ENCODE measurements at places on chromosomes 4 and X.

- no peak for DNase-seq
Measured at GRCh38 chr4:2619459-2619858, 83.0 kb downstream of the FAM193A start.

DNA sequence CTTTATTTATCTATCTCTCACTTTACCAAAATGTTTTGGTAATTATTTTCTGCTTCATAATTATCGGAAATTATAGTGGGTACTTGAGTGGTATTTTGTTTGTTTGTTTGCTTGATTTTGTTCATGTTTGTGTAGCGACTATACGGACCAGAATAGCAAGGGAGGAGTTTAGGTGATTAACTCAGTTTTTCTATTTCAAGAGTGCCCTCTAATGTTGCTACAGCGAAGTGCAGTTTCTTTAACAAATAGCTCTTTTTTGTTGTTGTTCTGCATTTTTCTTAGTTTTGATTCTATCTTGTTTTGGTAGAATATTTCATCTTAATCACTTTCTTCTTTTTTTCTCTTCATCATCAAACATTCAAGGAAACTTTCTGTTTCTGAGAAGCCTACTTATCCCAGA, 40.8 kb upstream of the QRFPR start:
- DNase-seq, result peak; percentile 3

- no peak for DNase-seq
Measured at GRCh38 chr4:145799223-145799622, 119.3 kb downstream of the C4orf51 start.

DNA sequence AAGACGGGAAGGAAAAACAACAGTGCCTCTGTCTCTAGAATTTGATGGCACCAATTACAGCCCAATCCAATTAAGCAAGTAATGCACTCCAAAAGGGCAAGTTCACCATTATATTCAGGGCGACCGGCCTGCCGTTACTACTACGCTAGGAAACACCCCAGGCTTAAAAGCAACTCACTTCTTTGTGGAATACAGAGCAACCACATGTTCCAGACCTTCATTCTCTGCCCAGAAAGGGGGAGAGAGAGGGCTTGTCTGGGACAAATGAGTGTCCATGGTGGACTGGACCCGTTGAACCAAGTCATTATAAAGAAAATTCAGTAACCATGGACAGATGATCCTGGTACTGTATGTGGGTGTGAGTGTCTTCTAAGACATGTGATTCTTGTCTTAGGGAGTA, 1.6 kb downstream of the KDR start:
- DNase-seq, result no peak

DNA sequence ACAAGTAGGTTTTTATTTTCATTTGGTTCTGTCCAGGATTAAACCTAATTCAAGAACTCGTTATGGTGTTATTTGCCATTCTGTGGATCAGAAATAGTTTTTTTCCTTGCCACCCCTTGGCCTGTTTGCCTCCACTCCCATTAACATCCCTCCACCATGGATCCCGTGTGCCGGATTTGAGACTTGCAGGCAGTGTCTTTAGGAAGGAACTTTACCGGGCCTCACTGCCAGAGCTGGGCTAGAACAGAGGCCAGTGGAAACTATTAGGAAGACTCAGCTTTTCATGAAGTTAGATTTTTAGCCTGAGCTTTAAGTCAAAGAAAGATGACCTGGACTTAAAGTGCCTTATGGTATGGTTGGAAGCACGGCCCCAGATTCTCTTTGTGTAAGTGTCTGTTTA, 2.4 kb downstream of the KLHL2 start:
- DNase-seq, result no peak

DNA sequence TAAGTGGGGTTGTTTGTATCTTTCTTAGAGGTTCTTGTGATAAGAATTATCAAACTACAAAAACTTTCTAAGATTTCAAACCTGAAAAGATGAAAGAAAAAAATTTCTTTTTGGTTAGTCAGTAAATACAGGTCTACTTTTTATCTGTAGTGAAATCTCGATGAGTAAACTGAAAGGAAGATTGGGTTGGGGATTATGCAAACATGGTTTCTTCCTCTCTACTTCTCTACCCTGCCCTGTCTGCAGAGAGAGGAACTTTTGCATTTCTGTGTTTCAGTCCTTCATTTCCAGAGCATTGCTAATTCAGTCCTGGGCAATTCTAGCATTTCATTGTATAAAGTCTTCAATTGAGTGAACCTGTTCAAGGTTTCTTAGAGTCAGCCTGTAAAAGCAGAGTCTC, 51.6 kb upstream of the IL2 start:
- no peak for DNase-seq

DNA sequence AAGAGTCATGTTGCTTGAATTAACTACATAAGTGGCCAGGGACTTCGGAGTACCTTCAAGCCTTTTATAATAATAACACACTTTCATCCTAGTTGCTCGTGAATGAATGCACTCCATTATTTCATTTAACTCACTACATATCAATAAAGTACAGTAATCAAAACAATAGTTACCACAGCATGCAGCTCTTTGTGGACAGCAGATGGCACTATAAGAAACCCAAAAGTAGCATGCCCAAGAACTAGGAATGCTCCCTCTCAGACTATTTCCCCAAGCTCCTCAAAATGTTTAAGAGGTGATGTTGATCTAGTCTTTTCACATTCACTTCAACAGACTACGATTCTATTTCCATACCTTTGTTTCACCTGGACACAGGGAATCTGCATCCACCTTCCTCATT, 500.8 kb upstream of the DIAPH2 start:
- DNase-seq, result peak; percentile 0

GRCh38 chr4:97317671-97318070, 825.6 kb downstream of the STPG2 start:
- no peak for DNase-seq

DNA sequence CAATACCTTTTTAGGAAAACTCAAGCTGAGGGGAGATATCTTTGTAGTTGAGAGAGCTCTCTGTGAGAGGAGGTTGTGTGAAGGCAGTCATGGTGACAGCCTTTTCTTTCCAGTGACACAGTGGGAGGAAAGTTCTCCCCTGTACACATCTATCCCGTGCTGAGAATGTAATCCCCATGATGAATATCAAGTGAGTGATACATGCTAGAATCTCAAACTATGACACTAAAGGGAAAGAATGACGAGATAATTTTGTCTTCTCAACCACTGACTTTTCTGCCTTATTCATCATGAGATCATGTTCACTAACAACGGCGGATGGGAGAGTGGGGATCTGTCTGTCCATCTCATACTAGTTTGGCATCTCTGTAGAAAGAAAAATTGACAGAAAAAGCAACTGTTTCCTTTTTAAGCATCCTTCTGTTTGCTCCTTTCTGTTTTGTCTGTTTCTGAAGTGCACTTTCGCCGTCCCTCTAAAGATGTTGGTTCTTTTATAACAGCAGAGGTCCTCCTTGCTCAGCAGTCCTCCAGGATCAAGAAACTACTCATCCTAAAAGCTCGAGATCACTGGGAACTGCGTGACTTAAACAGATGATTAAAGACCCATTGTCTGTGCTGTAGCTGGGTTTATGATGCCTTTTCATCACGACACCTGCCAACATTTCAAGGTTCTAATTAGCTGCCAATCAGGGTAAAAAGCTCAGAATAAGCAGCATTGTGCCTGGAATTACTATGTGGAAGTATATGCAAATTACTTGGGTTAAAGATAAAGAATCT, 137.6 kb downstream of the DCK start:
- peak; percentile 50 for DNase-seq

GRCh38 chr4:174537634-174538033, 15.3 kb upstream of the HPGD start:
- no peak for DNase-seq

- DNase-seq, result no peak
Measured at GRCh38 chr4:79638735-79639134, 230.7 kb upstream of the GK2 start.

DNA sequence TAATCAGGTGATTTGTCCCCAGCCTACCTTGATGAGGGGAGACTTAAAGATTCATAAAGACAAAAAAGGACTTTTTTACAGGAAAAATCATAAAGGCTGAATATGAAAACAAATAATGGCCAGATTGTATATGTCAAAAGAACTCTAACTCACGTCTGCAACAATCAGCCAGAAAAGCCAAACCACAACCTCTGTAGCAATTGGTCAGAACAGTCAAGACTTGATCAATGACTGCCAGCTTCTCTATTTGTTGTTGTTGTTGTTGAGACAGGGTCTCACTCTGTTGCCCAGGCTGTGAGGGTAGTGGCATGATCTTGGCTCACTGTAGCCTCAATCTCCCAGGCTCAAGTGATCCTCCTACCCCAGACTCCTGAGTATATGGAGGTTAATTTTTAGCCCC, 35.9 kb upstream of the PPA2 start:
- DNase-seq, result no peak

DNA sequence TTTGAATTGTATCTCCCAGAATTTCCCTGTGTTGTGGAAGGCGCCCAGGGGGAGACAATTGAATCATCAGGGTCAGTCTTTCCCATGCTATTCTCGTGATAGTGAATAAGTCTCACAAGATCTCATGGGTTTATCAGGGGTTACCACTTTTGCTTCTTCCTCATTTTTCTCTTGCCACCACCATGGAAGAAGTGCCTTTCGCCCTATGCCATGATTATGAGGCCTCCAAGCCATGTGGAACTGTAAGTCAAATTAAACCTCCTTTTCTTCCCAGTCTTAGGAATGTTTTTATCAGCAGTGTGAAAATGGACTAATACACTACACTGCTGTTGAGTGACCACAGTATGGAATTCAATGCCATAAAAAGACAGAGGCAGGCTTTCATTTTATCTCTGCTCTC, 12.2 kb downstream of the CENPC start:
- DNase-seq, result no peak

GRCh38 chr4:13956947-13957346, 329.4 kb upstream of the BOD1L1 start:
- DNase-seq, result no peak

DNA sequence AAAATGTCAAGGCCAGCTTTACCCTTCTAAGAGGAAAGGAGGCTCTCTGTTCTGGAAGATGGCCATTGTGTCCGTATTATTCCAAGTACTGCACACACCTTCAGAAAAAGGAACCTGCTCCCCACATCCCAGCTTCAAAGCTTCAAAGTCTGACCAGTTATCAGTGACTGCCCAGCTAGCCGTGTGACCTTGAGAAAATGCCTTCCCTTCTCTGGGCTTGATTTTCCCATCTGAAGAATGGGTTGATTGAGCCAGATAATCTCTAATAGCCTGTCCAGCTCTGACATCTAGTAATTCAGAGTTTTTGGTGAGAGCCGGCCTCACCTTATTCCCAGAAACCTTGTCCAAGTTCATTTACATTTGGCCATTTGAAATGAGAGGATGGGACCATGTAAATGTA, 3.0 kb downstream of the LONRF3 start:
- no peak for DNase-seq

- DNase-seq, result no peak
Measured at GRCh38 chr4:159199826-159200225, 96.9 kb downstream of the RAPGEF2 start.

DNA sequence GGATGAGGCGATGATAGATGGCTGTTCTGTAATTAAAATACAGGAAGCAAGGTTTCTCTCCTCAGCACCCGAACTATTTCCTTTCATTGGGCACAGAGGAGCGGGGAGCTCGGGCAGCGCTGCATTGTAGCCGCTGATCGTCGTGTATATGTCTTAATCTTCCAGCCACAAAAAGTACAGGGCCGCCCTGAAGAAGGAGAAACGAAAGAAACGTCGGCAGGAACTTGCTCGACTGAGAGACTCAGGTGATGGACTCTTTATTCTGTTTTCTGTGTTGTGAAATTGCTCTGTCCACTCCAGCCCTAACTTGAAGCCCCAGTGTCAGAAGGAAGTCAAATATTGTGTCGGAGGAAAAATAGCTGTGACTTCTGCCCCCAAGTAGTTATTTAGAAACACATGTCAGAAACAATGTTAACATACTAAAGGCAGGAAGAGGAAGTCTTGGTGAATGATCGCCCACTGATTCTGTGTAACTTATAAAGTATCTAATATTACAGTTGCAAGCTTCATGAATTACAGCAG, 546 bp downstream of the ZRSR2 start:
- no peak for DNase-seq

- no peak for DNase-seq
Measured at GRCh38 chrX:71996826-71997225, 86.2 kb downstream of the NHSL2 start.

- DNase-seq, result no peak
Measured at GRCh38 chr4:88949605-88950004, 107.4 kb downstream of the FAM13A start.

- no peak for DNase-seq
Measured at GRCh38 chrX:350148-350533, 31.5 kb upstream of the GTPBP6 start.

- peak; percentile 8 for DNase-seq
Measured at GRCh38 chr4:24736066-24736465, 59.3 kb upstream of the SOD3 start.

- peak; percentile 54 for DNase-seq
Measured at GRCh38 chr4:145177906-145178538, 2.4 kb downstream of the OTUD4 start.

- no peak for DNase-seq
Measured at GRCh38 chr4:154908168-154908567, 127.1 kb downstream of the RBM46 start.

GRCh38 chr4:47368211-47368610, 95.3 kb downstream of the COMMD8 start:
- DNase-seq, result no peak

- DNase-seq, result no peak
Measured at GRCh38 chr4:101366331-101366730, 19.0 kb upstream of the PPP3CA start.

GRCh38 chr4:148273501-148273986, 168.7 kb downstream of the NR3C2 start:
- DNase-seq, result no peak

DNA sequence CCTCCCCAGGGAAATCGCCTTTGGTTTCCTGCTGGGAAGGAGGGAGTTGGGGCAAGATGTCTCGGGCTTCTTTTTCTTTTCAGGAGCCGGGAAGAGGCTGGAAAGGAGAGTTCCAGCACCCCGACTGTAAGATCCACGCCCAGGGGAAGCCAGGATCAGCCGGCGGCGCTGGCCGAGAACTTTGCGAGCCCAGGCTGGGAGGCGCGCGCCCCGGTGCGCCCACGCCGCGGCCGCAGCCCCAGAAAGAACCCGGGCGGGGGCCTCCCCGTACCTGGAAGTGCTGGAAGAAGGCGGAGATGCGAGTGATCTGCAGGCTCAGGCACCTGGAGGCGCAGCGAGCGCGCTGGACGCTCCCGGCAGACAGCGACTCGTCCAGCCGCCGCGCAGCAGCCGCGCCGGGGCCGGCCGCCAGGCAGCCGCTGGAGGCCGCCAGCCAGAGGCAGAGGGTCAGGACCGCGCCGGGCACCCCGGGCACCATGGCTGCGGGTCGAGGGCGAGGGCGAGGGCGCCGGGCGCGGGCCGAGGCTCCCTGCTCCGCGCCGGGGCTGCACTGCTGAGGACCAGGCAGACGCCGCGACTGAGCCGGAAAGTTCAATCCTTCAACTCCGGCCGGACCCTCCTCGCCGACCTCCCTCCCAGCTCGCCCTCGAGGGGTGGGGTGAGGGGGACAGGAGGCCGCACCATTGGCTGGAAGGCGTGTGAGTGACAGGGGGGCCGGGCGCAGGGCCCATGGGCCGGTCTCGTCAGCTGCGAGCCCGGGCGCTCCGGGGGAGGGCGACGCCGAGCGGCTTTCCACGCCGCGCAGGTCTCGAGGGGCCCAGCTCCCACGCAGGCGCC, at the start of gene ANOS1:
ANOS1 (minus strand) TSS at position 579 of the 837 bp plus-strand sequence; CDS start at position 478, 101 bp downstream.
- peak; percentile 22 for DNase-seq

All from mesenchymal stem cell (in vitro differentiated cells and primary cell).